ENCODE measurements at places on chromosomes 11 and 22.

GRCh38 chr11:119421941-119422808, 797 bp downstream of the THY1 start:
- DNase-seq: no peak

DNA sequence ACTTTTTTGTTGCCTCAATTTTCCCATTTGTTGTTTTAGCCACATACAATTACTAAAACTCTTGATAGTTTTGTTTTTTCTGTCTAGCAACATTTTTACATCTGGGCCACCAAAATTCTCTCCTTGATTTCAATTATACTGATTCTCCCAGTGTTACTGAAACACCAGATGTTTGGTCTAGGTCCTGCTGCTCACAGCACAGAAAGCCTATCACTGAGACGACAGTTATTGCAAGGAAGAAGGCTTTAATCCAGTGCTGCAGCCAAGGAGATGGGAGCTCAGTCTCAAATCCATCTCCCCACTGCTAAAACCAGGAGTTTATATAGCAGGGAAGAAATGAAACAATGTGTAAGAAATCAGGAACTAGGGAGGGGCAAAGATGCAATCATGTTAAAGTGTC, 837.7 kb upstream of the CNTN5 start:
- DNase-seq: no peak

DNA sequence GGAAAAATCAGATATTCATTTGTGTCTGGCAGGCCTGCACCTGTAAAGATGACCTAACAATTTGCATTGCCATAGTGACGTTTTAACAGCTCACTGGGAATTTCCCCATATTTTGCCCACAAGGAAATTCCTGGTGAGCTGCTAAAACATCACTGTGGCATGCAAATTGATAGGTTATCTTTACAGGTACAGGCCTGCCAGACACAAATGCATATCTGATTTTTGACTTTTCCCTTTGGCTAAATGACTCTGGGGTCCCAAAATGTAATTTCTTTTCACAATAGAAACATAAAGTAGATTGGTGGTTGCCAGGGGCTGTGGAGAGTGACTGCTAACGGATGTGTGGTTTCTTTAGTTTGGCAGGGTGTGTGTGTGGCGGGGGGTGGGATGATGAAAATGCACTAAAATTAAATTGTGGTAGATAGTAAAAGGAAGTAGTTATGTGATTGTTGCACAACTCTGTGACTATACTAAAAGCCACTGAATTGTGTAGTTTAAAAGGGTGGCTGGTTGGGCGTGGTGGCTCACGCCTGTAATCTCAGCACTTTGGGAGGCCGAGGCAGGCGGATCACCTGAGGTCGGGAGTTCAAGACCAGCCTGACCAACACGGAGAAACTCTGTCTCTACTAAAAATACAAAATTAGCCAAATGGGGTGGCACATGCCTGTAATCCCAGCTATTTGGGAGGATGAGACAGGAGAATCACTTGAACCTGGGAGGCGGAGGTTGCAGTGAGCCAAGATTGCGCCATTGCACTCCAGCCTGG, 18.5 kb upstream of the FEZ1 start:
- DNase-seq: no peak

DNA sequence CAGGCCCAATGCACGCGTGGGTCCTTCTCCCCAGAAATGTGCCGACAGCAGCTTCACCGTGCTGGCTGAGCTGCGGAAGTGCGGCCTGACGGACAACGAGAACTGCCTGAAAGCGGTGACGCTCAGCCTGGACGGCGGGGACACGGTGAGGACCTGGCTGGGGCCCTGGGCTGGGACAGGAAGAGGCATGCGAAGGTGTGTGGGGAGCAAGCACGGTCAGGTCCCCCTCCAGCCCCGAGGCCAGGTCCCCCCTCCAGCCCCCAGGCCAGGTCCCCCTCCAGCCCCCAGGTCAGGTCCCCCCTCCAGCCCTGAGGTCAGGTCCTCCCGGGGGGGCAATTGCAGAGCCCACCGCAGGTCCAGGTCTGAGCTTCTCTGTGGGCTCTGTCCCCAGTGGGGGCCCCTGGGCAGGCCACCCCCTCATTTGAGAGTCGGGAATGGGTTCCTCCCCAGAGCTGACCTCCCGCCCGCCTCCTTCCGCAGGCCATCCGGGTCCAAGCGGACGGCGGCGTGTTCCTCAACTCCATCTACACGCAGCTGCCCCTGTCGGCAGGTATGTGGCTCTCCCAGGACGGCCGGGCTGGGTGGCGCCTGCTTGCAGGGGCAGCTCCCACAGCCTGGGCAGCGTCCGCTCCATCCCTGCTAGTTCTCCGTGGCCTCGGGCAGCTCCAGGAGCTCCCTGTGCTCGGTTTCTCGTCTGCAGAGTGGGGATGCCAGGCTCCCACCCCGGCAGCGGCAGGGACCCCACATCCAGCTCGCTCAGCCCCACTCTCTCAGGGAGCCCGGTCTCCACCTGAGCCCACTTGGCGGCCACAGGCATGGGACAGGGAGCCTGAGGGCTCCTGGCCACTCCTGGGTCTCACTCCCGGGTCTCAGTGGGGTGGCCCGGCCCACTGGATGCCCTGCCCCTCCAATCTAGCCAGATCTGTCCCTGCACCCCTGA, 7.9 kb downstream of the MUC5B start:
- peak; percentile 72 for DNase-seq

- DNase-seq: no peak
These were observed 120.9 kb downstream of the SWAP70 start for GRCh38 chr11:9784602-9785315.

Measured in 8988T (cell line).